ENCODE measurements at places on chromosomes 7 and 10. TPM values are rescaled to one million over a fixed set of nuclear protein-coding genes. Genes with fewer than 3 reads are reported as not detected.

- H3K27ac ChIP-seq: no peak overlapping the region
- H3K36me3 ChIP-seq: no peaks in the 10 kb centered on the region
These were observed 527.4 kb downstream of the DNAJB6 start for GRCh38 chr7:157863906-157864810.

DNA sequence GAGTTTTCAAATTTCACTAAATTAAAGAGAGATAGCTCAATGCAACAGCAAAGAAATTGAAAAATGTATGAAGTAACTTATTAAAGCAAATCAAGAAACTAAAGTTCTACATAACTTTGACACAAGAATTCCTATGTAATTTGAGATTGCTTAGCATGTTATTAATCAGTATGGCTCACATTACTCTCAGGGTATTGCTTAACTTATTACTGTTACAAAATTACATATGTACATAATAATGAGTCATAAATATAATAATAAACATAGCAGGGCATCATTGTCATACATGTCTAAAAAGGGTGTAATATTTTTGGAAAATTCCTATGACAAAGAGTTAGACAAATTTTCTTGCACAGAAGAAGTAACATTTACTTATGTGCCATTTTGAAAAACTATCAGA is 75.0 kb downstream of the ZWINT start:
- no peak for DNase-seq
- H3K36me3 ChIP-seq: no peaks in the 10 kb centered on the region
- no peak overlapping the region for H3K4me3 ChIP-seq
- H3K4me1 ChIP-seq: no peaks in the 10 kb centered on the region
- H3K27ac ChIP-seq: no peak overlapping the region

Gene LRIT1
- not detected for total RNA-seq

GRCh38 chr7:18873734-18874336 is 243.6 kb downstream of the TWIST1 start:
- DNase-seq: no peak
- no peak overlapping the region for H3K4me3 ChIP-seq
- no peaks in the 10 kb centered on the region for H3K36me3 ChIP-seq
- no peak overlapping the region for H3K27ac ChIP-seq
- no peaks in the 10 kb centered on the region for H3K4me1 ChIP-seq

- H3K36me3 ChIP-seq: peaks cover 12% of the 10 kb centered on the region
- no peaks in the 10 kb centered on the region for H3K4me1 ChIP-seq
- no peak overlapping the region for H3K27ac ChIP-seq
- H3K27me3 ChIP-seq: no peaks in the 10 kb centered on the region
- DNase-seq: no peak
These were observed 27.6 kb downstream of the SDHAF3 start for GRCh38 chr7:97145068-97145467.

Gene BET1
- total RNA-seq: 29.7 TPM

Gene CCL24
- total RNA-seq: not detected

DNA sequence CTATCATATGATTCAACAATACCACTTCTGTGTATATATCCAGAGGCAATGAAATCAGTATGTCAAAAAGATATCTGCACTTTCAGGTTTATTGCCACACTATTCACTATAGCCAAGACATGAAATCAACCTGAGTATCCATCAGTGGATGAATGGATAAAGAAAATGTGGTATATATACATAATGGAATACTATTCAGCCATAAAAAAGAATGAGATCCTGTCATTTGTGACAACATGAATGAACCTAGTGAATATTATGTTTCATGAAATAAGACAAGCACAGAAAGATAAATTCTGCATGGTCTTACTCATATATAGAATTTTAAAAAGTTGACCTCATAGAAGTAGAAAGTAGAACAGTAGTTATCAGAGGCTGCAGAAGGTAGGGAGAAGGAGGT is 281.1 kb downstream of the BAMBI start:
- no peak overlapping the region for H3K4me3 ChIP-seq
- no peak for DNase-seq
- H3K27ac ChIP-seq: no peak overlapping the region
- no peaks in the 10 kb centered on the region for H3K36me3 ChIP-seq
- no peaks in the 10 kb centered on the region for H3K4me1 ChIP-seq
- H3K27me3 ChIP-seq: no peaks in the 10 kb centered on the region

DNA sequence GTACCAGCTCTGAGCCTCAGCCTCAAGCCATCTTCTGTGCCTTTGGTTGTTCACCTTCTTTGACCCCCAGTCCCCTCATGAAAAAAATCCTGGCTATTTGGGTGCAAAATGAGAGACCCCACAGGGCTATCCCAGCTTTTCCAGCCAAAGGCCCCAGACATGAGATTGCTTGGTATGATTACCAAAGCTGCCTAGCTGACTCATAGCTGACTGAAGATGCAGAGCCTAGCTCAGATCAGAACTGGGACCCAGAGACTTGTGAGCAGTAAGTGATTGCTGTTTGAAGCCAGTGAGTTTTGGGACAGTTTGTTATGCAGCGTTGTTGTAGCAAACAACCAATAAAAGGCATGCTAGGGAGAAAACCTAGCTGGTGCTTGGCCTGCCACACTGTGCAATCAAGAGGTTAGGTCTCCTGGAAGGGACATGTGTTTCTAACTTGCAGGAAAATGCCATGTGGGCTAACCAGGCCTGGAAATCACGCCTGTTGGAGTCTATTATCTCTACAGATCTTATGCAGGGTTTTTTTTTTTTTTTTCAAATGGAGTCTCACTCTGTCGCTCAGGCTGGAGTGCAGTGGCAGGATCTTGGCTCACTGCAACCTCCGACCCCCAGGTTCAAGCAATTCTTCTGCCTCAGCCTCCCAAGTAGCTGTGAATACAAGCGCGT is 48.0 kb upstream of the DAGLB start:
- no peak overlapping the region for H3K27ac ChIP-seq
- H3K27me3 ChIP-seq: no peaks in the 10 kb centered on the region
- no peak for DNase-seq
- no peak overlapping the region for H3K4me3 ChIP-seq

DNA sequence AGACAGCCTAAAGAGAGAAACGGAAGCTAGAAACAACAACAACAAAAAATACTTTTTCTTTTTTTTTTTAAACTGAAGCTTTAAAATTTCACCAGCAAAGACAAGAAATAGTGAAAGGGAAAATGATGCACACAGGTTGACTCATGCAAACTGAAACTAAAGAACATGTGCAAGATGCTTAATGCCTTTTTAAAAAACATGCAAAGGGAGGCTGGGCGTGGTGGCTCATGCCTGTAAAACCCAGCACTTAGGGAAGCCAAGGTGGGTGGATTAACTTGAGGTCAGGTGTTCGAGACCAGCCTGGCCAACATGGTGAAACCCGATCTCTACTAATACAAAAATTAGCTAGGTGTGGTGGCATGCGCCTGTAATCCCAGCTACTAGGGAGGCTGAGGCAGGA is 15.1 kb upstream of the CUBN start:
- H3K4me3 ChIP-seq: no peak overlapping the region
- no peaks in the 10 kb centered on the region for H3K4me1 ChIP-seq
- H3K27ac ChIP-seq: no peak overlapping the region
- no peaks in the 10 kb centered on the region for H3K27me3 ChIP-seq
- no peaks in the 10 kb centered on the region for H3K36me3 ChIP-seq

Gene ZC3HAV1L
- total RNA-seq: 7.0 TPM

Gene BEND7
- total RNA-seq: 5.9 TPM

DNA sequence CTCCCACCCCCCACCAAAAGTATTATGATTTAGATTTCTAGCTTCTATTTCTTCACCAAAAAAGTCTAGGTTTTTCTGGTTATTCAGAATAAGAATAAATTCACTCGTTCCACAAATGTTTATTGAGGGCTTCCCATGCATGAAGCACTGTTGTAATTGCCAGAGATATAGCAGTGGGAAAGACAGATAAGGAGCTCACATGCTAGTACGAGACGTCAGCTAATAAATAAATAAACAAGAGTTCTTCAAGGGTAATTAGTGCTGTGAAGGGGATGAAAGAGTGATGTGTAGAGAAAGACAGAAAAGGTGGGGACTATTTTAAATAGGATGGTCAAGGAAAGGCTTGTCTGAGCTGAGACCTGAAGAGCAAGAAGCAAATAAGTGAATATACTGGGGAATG is 38.1 kb upstream of the SEPTIN7 start:
- DNase-seq: no peak
- no peak overlapping the region for H3K4me3 ChIP-seq
- no peak overlapping the region for H3K27ac ChIP-seq
- no peaks in the 10 kb centered on the region for H3K4me1 ChIP-seq
- no peaks in the 10 kb centered on the region for H3K36me3 ChIP-seq
- H3K27me3 ChIP-seq: no peaks in the 10 kb centered on the region

Gene MINDY4
- 3.6 TPM for total RNA-seq

DNA sequence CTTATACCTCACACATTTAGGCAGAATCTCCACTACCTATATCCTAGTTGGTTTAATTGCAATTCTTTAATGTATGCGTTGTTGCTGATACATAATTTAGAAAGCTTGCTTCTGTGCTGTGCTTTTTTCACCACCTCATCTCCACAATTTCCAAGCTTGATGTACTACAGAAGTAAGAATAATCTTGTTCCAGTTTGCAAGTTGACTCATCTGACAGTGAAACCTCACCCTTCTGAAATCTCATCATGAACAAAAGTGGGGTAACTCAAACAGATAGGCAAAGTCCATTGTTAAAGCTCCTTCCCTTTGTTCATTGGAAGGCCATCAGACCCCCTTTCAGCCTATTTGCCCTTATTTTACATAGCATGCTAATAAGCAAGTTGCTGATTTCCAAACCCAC is 13.6 kb downstream of the EIF4EBP2 start:
- H3K4me1 ChIP-seq: no peaks in the 10 kb centered on the region
- H3K27me3 ChIP-seq: no peaks in the 10 kb centered on the region
- no peak overlapping the region for H3K4me3 ChIP-seq
- peaks cover 24% of the 10 kb centered on the region for H3K36me3 ChIP-seq
- no peak for DNase-seq

GRCh38 chr7:148398844-148399365 is 191.7 kb upstream of the C7orf33 start:
- H3K36me3 ChIP-seq: no peaks in the 10 kb centered on the region
- H3K27me3 ChIP-seq: no peaks in the 10 kb centered on the region
- H3K27ac ChIP-seq: no peak overlapping the region
- no peak overlapping the region for H3K4me3 ChIP-seq

DNA sequence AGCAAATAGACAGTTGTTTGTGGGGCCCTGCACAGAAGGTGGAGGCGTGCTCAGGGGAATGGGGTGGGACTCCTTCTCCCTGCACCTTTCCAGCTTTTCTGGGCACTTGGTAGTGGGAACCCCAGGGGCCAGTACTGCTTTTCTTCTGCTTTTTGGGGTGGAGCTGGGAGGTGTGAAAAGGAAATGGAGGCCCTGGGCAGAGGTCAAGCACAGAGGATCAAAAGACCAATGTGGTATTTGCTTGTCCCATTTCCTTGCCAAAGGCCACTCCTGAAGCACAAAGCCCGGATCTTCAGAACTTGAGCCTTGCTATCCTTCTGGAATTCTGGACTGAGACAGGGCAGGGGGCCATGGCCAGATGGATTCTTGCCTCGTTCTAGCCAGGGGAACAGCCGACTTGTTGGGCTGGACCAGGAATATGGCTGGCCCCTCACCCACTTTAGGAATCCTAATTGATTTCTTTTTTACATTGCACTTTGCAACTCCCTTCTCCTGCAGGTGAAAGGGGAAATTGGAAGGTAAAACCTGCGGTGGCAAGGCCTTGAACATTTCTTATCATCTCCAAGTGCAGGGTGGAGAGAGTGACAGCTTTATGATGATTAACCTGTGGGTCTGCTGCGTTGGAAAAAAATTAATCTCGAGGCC is 26.5 kb downstream of the ADRA2A start:
- no peaks in the 10 kb centered on the region for H3K36me3 ChIP-seq
- H3K27me3 ChIP-seq: no peaks in the 10 kb centered on the region
- H3K4me3 ChIP-seq: no peak overlapping the region
- no peak for DNase-seq
- H3K27ac ChIP-seq: no peak overlapping the region
- H3K4me1 ChIP-seq: no peaks in the 10 kb centered on the region

GRCh38 chr10:3248526-3249306 is 76.1 kb upstream of the PITRM1 start:
- DNase-seq: no peak
- no peak overlapping the region for H3K27ac ChIP-seq
- no peaks in the 10 kb centered on the region for H3K27me3 ChIP-seq
- no peaks in the 10 kb centered on the region for H3K4me1 ChIP-seq
- no peak overlapping the region for H3K4me3 ChIP-seq

- H3K4me3 ChIP-seq: no peak overlapping the region
- no peaks in the 10 kb centered on the region for H3K27me3 ChIP-seq
- no peaks in the 10 kb centered on the region for H3K4me1 ChIP-seq
- H3K36me3 ChIP-seq: no peaks in the 10 kb centered on the region
These were observed 356.0 kb downstream of the TFEC start for GRCh38 chr7:115674467-115675024.

DNA sequence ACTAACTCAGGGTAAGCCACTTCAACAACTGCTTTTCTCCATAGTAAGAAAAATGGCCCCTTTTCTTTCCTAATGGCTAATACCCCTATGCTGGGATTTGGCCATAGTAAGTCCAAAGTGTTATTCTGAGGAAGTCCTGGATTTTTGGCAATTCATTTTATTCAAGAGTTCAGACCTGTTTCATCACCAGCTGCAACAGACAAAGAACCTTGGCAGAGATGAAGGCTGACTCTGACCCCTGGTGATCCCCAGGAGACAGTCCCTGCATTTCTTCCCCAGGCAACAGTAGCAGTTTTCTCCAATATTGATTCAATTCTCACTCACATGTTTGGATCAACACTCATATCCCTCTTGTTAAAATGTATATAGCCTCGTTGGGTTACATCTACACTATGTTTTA is 145.2 kb downstream of the RNF133 start:
- no peaks in the 10 kb centered on the region for H3K36me3 ChIP-seq
- H3K27ac ChIP-seq: no peak overlapping the region
- H3K27me3 ChIP-seq: no peaks in the 10 kb centered on the region
- no peak overlapping the region for H3K4me3 ChIP-seq

DNA sequence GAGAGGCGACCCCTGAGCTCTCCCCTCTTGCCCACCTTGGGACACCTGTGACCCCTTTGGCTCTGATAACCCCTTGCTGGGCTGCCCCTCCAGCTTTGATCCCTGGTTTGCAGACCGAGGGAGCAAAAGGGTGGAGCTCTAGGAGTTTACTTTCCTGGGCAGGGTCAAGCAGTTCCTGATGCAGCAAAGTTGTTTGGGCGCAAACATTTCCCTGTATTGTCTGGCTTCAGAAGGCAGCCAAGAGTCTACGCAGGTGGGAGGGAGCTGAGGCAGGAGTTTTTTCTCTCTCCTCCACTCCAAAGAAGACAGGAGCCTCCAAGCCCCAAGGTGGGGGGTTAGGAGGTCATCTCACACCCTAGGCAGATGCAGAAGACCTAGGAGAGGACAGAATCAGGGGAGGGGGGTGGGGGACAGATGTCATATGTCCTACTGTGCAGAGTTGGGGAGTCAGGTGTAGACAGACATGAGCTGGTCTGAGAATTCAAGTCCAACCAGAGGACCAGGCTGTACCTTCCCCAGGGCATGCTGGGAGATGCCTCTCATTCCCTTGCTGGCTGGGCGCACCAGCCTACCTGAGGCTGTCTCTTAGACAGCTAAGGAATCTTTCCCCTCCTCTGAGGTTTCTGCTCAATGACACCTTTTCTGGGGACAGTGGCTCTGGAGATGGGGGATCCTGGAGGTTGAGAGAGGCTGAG is 20.5 kb downstream of the TMEM270 start:
- H3K36me3 ChIP-seq: no peaks in the 10 kb centered on the region
- no peak overlapping the region for H3K4me3 ChIP-seq
- no peak overlapping the region for H3K27ac ChIP-seq
- no peaks in the 10 kb centered on the region for H3K27me3 ChIP-seq
- no peak for DNase-seq

Gene C10orf105
- total RNA-seq: 0.48 TPM

Gene PLXDC2
- total RNA-seq: 40.1 TPM

Gene CXCL12
- total RNA-seq: 51.4 TPM

Gene UPK3BL2
- total RNA-seq: 12.4 TPM

GRCh38 chr7:19268737-19269136 is 123.5 kb upstream of the FERD3L start:
- DNase-seq: no peak
- H3K4me3 ChIP-seq: no peak overlapping the region
- H3K27me3 ChIP-seq: no peaks in the 10 kb centered on the region
- H3K27ac ChIP-seq: no peak overlapping the region
